ENCODE measurements at places on chromosomes 5 and 9.
A peak's percentile ranks its signal among the peaks of the same experiment; 100 is the strongest.

GRCh38 chr5:151097820-151098767 is 17.3 kb upstream of the TNIP1 start:
- no peak for DNase-seq

- no peak for DNase-seq
Measured at GRCh38 chr5:53488195-53488722, 7.8 kb downstream of the FST start.

DNA sequence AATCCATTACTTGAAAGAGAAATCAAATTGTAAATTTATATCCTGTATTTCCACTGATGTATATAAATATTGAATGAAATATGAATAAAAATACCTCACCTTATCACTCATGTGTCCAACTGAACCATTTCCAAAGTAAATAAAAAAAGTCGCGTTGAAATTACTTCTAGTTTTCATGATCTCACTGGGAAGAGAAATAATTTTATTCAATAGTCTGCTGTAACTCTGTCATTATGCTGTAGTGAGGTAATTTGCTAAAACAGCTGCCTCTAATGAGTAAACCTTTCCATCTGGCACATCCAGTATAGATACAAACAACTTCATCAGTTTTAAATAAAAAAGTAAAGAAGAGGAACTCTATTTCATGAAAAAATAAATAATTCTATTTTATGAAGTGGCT is 611.5 kb downstream of the ZNF608 start:
- DNase-seq: peak; percentile 3

- no peak for DNase-seq
Measured at GRCh38 chr5:168989731-168990505, 311.0 kb downstream of the SLIT3 start.

GRCh38 chr9:27505744-27506161 is 18.3 kb upstream of the IFNK start:
- no peak for DNase-seq
